ENCODE measurements at places on chromosomes 12 and 14.

DNA sequence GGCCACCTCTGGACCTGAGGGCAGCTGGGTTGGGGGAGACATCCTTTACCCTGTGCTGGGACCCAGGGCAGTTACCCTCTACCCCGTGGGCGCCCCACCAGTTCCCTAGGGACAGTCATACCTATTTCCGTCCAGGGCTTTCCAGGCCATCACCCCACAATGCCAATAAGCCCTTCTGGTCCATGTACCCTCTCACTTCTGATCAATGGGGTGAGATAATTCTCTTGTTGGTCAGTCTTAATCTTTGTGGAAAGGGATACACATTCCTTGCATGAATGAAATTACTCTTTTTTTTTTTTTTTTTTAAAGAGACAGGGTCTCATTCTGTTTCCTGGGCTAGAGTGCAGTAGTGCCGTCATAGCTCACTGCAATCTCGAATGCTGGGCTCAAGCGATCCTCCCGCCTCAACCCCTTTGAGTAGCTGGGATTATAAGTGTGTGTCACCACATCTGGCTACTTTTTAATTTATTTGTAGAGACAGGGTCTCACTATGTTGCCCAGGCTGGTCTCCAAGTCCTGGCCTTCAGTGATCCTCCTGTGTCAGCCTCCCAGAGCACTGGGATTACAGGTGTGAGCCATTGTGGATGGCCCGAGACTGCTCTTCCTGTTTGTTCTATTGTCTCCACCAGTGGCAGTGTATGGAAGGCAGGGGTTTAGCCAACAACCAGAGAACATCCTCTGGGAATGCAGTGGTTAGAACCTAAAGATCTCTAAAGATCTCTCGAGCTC is 46.3 kb upstream of the STON2 start:
- DNase-seq: no peak

DNA sequence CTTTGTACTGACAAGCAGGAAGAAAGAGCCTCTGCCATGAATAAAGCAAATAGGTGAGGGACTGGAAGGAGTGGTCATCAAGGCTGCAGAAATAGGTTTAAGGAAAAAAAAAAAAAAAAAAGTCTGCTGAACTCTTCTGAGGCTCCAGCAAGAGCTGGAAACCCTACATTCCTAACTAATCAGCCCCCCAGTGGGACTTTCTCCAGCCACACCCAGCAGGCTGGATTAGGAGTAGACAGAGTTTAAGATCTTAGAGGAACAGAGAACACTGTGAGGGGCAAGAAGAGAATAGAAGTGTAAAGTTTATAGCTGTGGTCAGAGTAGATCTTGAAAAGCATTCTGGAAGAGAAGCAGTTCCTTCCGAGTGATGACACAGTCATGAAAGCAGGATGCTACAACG is 66.4 kb downstream of the ATXN2 start:
- no peak for DNase-seq

- no peak for DNase-seq
These were observed 177.7 kb upstream of the FRMD6 start for GRCh38 chr14:51473808-51474565.

- no peak for DNase-seq
These were observed 58.3 kb downstream of the PRKCH start for GRCh38 chr14:61379639-61380184.

DNA sequence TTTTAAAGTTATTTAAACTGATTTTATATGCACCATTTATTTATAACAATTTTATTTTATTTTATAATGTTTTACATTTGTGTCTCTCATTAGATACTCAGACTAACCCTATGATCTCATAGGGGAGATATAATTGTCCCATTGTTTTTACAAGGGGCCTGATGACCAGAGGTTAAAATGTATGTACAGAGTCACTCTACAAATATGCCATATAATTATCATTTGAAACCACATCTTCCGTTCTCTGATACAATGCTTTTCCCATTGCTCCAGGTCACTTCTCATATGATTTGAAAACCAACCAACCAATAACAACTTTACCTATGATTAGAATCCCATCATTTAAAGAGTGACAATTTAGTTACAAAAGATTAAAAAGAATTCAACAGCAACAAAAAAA is 137.8 kb downstream of the GPHN start:
- DNase-seq: no peak

- no peak for DNase-seq
These were observed 771.2 kb downstream of the FSCB start for GRCh38 chr14:43735932-43736331.
